CD4-positive, alpha-beta memory T cell (primary cell): ENCODE measurements at places on chromosomes 12 and 14.

DNA sequence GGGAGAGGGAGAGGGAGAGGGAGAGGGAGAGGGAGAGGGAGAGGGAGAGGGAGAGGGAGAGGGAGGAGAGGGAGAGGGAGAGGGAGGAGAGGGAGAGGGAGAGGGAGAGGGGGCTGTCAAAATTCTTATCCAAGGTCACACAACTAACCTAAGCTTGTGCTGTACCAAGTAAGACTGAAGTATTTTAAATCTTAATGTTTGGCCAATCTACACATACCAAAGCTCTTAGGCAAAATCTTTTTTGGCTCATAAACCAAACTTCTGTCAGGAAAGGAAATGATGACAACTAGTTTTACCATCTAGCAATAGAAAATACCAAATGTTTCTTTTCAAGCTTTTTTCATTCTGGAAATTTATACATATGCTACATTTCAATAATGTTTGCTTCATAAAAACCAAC, 33.8 kb downstream of the CCDC38 start:
- DNase-seq = no peak

GRCh38 chr14:70704960-70705359, 63.2 kb downstream of the TTC9 start:
- DNase-seq = no peak

DNA sequence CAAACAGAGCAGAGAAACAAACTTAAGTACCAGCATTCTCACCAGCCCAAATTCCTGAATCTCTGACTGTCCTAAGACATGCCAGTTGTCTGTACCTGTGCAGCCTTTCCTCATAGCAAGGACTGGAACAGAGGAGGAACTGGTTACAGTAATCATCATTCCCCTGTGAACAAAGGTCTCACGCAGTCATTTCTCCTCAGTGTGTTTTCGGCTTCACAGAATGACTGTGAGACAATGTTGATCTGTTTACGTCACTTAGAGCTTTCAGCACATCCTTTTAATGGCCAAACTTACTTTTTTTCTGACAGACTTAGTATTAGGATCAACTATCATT, 169.0 kb downstream of the FBXL14 start:
- no peak for DNase-seq

GRCh38 chr12:120678572-120678971, 8.4 kb upstream of the MLEC start:
- no peak for DNase-seq

GRCh38 chr12:57410534-57410933, 20.3 kb downstream of the R3HDM2 start:
- no peak for DNase-seq

DNA sequence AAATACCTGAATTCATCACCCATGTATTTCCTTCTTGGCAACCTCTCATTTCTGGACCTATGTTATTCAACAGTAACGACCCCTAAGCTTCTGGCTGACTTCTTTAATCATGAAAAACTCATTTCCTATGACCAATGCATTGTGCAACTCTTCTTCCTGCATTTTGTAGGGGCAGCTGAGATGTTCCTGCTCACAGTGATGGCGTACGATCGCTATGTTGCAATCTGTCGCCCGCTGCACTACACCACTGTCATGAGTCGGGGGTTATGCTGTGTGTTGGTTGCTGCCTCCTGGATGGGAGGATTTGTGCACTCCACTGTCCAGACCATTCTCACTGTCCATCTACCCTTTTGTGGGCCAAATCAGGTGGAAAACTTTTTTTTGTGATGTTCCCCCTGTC, 356 bp downstream of the OR4Q2 start:
- no peak for DNase-seq

- no peak for DNase-seq
Observed at GRCh38 chr12:66405395-66405794, 103.1 kb downstream of the HELB start.

GRCh38 chr12:5294274-5295070, 137.4 kb upstream of the NTF3 start:
- DNase-seq = no peak

GRCh38 chr12:52829986-52830770, 3.9 kb downstream of the KRT79 start:
- no peak for DNase-seq

- DNase-seq = no peak
Observed at GRCh38 chr12:9034095-9034494, 44.7 kb downstream of the KLRG1 start.

- DNase-seq = no peak
Observed at GRCh38 chr12:3186546-3187215, 109.5 kb downstream of the TSPAN9 start.

GRCh38 chr14:76050797-76051392, 65.3 kb downstream of the IFT43 start:
- DNase-seq = peak; percentile 36

DNA sequence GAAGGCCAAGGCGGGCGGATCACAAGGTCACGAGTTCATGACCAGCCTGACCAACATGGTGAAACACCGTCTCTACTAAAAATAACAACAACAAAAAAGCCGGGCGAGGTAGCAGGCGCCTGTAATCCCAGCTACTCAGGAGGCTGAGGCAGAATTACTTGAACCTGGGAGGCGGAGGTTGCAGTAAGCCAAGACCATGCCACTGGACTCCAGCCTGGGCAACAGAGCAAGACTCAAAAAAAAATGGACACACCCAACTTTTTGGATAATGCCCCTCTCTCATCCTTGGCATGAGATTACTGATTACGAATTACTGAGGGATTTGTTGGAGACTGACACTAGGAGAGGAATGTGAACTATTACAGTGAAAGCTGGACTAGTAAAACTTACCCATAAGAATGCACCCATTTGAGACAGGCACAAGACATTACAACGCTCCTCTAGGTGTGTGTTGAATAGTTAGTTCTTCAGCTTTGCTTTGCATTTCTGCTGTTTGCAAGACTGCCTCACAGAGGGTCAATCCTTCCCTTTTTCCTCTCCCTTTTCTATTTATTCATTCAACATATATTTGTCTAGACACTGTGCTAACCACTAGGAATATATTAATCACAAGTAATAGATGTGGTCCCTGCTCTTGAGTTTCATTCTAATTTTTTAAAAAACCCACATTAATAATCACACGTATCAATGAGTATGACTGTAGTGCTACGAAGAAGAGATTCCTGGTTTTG, 46.0 kb upstream of the OR5AU1 start:
- DNase-seq = no peak

GRCh38 chr12:110062241-110062640, 13.9 kb upstream of the C12orf76 start:
- DNase-seq = no peak

DNA sequence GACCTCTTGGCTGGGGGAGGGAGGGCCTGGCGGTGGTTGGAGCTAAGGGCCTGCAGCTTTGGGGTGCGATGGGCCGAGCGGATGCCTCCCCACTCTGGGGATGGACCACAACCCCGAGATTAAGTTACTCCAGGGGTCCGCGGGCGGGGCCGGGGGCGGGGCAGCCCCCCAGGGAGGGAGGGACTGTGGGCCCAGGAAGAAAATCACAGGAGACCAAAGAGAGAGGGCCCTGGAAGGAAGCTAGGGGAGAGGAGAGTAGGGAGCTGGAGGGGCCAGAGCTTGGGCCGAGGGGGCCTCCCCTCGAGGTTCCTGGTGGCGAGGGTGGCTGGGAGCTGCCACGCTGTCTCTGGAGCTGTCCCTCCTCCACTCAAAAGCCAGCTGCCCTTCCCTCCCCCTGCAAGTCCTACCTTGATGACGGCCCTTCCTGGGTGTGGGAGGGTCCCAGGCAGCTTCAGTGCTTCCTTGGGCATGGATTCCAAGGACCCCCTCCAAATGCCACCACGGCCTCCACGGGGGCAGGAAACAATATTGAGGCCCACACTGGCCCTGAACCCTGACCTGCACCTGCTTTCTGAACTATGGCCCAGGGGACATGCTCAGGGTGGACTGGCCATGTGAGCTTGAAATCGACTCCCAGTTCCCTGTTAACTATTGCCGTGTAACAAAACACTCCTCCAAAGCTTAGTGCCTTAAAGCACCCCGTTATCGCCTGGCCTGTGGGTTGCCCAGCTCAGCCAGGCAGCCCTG, 610 bp upstream of the NUDT14 start:
- no peak for DNase-seq

DNA sequence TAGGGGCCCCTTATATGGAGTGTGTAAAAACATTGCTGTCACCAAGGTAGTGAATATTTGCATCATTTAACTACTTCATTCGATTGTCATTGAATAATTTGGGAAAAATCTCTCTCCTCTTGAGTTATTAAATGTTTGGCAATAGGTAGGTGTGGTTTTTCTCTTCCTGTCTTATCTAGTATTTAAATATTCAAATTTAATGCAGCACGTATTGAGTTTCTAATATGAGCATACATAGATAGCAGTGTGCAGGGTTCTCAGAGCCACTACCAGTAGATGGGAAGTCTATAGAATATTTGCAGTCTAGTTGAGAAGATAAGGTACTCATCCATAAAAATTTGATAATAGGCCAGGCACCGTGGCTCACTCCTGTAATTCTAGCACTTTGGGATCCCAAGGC, 16.7 kb downstream of the PALS1 start:
- no peak for DNase-seq

DNA sequence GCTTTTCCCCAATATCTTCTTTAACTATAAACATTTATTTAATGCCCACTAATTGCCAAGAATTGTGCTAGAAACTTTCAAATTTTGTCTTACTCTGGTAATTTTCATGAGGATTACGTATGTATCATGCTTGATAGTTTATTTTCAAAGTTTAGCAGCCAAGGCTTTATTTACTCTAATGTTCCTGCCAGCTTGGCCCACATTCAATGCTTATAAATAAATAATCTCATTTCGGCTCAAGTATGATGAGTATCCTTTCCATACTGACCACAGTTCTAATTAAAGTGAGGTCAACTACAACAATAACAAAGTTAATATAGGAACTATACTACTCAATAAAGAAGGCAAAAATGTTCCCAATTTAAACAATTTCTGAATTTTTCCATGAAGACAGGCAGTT, 259.2 kb downstream of the MED13L start:
- no peak for DNase-seq

DNA sequence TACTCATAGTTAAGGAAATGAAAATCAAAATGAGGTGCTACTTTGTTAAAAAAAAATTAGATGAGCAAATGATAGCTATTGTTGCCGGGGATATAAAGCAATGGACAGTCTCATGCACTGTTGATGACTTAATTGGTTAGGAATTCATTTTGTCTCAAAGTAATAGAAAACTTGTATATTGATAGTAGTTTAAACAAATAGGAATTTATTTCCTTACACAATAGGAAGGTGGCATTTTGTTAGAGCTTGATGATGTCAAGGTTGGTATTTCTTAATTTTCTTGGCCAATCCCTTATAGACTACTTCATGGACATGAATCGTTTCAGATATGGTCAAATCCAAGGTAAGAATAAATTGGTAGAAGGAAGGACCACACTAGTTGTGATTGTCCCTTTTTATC, 7.8 kb downstream of the PRPF39 start:
- no peak for DNase-seq

DNA sequence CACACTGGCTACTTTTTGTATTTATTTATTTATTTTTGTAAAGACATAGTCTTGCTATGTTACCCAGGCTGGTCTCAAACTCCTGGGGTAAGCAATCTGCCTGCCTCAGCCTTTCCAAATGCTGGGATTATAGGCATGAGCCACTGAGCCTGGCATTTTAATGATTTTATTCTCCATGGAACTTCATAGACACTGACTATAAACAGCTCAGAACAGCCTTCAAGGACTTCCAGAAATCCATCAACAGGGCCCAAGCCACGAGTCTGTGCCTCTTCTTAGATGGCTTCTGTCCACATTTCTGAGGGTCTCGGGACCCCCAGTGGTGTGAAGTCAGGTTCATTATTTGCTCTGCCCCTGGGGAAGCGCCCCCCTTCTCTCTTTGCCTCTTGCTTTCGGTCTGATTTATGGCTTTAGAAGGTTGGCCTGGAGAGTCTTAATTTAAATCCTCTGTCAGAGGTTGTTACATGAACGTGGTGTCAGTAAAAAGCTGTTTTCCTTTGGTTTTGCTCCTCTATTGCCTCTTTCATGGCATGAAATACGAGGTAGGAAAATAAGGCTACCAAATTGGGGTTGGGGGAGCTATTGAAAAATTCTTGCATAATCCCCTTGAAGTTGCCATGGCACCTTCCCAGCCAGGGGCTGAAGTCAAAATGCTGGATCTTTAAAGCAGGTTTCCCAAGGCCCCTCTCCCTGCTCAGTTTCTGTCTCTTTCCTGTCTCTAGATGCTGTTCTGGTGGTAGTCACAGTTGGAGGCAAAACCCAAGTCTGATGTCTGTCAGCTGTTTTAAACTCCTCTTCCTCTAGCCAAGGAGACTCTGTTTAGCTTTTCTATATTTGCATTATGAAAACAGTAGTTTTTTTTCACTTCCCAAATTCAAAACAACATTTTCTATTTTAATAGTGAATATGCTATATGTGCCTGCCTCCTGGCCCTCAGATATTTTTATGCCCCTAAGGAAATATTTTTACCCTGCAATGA, 129.4 kb downstream of the SMOC1 start:
- no peak for DNase-seq

DNA sequence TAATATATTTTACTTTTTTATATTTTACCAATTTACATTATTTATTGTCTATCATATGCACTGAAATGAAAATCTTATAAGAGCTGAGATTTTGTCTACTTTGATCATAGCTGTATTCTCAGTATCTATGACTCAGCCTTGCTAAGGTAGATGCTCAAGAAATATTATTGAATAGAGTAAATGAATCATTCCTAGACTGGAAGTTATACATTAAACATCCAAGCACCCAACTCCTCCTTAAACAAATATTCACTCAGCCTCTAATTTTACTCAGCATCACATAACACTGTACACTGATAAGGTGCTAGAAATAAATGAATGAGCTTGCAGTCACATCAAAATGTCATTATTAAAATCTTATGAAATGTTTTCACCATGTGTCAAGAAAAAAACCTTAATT, 1424.9 kb downstream of the LRFN5 start:
- DNase-seq = no peak

DNA sequence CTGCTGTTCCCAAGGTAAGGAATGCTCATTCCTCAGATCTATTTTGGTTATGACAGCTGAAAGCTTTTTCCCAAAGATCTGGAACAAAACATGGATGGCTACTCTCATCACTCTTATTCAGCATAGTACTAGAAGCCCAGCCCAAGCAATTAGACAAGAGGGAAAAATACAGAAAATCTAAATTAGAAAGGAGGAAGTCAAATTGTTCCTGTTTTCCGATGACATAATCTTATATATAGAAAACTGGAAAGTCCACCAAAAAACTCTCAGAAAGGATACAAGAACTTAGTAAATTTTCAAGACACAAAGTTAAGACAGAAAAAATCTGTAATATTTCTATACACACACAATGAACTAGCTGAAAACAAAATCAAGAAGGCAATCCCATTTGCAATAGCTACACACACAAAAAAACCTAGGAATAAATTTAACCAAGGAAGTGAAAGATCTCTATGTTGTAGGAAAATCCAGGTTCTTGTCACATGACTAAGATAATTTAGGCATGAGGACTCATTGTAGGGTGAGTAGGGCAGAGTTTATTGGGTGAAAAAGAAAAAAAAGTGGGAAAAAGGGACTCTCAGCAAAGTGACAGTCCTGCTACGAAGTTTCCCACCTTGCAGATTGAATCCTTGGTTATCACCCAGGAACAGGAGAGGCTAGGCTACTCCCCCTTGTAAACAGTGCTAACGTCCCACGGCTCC, 28.6 kb upstream of the KLRB1 start:
- DNase-seq = no peak

GRCh38 chr12:71441836-71442566, 2.4 kb downstream of the LGR5 start:
- DNase-seq = no peak

- no peak for DNase-seq
Observed at GRCh38 chr14:26414926-26415325, 182.9 kb downstream of the NOVA1 start.
